ENCODE measurements at places on chromosomes 5 and 9. TPM values are rescaled to one million over a fixed set of nuclear protein-coding genes. Genes with fewer than 3 reads are reported as not detected.

Gene CKMT2
- 5.9 TPM for total RNA-seq

GRCh38 chr9:70121818-70122436 lies 78.3 kb downstream of the MAMDC2 start:
- no peak for DNase-seq

GRCh38 chr5:77437194-77437593 lies 54.9 kb downstream of the WDR41 start:
- DNase-seq, result no peak

DNA sequence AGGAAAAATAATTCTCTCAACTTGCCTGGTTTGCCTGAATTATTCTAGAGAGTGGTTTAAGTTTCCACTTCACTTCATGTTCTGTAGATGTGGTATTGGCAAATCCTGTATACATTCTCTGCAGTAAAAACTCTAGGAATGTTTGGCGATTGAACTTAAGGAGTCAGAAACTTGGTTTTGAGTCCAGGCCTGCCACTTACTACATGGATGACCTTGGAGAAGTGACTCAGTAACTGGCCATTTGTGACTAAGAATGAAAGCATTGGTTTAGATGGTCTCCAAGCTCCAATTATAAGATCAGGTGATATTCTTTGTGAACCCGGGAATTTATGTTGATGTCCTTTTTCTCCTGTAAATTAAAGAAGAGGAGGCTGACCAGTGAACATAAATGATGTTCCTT lies 233.8 kb downstream of the GAS1 start:
- DNase-seq, result no peak

DNA sequence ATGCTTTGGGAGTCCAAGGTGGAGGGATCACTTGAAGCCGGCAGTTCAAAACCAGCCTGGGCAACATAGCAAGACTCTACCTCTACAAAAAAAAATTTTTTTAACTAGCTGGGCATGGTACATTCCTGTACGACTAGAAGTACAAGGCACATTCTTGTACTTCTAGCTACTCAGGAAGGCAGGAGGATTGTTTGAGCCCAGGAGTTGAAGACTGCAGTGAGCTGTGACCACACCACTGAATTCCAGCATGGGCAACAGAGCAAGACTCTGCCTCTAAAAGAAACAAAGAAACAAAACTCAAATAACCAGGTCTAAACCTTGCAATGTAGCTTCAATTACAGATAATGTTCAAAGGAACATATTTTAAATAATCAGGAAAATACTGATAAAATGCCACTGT lies 56.2 kb downstream of the SSBP2 start:
- DNase-seq, result no peak

- no peak for DNase-seq
Measured at GRCh38 chr5:122545986-122546385, 228.9 kb upstream of the SNX2 start.

Measured in sciatic nerve (tissue), 2 donors.